Glomerular endothelial cell (primary cell): ENCODE measurements at places on chromosomes 11 and 22.

GRCh38 chr11:13169709-13170108 lies 107.9 kb upstream of the BMAL1 start:
- DNase-seq: no peak

GRCh38 chr11:86810288-86810687 lies 9.9 kb downstream of the PRSS23 start:
- DNase-seq: no peak

DNA sequence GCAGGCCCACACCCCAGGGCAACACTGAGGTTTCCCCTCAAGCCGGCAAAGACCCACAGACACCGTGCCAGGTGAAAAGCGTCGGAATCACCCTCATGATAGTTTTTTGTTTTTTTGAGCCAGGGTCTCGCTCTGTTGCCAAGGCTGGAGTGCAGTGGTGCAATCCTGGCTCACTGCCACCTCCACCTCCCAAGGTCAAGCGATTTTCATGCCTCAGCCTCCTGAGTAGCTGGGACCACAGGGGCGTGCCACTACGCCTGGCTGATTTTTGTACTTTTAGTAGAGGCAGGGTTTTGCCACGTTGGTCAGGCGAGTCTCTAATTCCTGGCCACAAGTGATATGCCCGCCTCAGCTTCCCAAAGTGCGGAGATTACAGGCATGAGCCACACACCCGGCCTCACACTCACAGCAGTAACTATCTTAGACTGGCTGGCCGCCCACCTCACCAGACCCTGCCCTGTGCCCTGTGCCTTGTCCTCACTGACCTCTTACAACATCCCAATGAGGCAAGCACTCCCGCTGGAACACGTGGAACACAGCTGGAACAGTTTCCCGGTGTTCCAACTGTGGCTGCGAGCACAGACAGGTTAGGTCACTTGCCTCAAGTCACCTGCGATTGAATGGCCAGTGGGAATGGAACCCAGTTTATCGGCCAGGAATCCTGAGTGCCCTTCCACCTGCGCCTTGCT lies 21.1 kb downstream of the LRRC10B start:
- no peak for DNase-seq

- no peak for DNase-seq
These were observed 313.1 kb downstream of the LRRC4C start for GRCh38 chr11:41146326-41146725.

DNA sequence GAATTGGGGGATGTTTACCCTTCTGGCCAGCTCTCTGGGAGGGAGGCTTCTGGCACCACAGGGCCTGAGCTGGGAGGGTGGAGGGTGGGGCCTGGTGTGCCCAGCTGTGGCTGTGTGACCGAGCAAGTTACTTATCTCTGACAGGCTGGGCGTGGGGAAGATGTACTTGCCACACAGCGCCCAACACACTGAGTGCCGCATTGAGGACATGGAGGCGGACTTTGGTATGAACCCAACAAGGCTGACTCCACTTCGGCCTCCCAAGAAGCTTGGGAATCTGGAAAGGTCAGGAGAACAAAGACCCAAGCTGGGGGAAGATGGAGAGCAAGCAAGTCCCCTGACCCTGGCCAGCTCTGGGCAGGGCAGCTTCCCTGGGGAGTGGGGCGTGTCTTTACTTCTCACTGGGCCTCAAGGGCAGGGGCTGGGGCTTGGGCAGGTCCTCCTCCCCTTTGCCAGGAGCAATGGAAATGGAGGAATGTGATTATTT lies 2.4 kb upstream of the MGAT3 start:
- no peak for DNase-seq

GRCh38 chr11:121591405-121592033 lies 138.8 kb upstream of the SORL1-AS1 start:
- DNase-seq: peak; percentile 39

DNA sequence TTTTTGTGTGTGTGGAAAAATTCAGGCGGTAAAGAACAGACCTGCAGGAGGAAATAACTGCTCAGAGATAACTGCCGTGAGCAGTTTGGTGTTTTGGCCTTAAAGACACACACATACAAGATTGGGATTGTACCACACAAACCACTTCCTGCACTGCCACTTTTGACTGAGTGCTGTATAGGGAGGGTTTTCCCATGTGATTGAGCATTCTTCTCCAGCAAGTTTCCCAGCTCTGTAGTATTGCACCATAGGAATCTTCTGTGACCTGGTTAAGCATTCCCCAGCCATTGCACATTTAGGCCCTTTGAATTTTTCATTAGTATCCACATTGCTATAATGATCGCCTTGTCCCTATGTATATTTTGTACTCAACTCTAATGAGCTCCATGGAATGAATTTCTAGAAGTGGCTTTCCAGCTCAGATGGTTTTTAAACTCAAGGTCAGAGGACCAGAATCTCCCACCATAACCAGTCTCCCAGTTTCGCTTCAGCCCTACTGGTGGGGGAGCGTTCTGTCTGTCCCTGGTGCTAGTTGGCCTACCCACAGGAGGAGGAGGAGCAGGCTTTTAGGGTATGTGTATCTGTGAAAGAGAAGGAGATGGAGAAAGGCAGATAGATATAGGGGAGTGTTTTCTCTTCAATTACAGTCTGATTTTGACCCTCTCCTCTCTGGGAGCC lies 9.3 kb downstream of the CD82 start:
- DNase-seq: no peak

GRCh38 chr22:35892192-35892591 lies 136.4 kb downstream of the RBFOX2 start:
- no peak for DNase-seq

DNA sequence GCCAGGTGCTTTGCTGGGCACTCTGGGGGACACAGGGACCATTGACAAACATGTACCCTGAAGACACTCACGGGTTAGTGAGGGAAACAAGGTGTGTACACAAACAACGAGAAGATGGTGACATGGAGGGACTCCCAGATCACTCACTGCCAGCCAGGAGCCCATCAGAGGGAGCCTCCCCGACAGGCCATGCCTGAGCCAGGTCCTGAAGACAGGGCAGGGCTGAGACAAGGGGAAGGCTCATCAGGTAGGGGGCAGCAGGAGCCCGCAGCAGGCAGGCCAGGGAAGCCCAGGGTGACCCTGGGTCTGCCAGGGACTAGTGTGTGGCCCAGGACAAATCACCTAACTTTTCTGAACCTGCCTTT lies 127.9 kb downstream of the BUD13 start:
- no peak for DNase-seq

DNA sequence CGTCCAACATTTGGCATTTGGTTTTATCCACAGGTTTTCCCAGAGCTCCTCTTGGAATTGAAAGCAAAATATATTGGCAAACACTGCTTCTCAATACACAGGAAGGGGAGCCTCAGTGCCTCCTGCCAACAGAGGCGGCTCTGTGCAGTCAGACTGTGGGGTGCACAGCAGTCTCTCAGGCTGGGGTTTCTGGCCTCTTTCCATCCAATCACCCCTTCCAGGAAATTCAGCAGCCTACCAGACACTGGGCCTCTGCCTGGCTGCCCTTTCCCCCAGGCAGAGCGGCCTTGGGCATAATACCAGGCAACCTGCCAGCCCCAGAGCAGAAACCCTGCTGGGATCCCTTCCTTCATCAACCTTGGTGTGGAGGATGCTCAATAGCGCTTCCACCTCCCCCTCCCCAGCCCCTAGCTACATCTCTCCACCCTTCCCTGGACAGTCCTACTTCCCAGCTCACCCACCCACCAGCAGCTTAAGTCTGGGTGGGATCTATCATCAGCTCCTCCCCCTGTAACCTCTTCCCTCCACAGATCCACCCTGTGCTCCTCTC lies 17.8 kb upstream of the RAPSN start:
- no peak for DNase-seq

DNA sequence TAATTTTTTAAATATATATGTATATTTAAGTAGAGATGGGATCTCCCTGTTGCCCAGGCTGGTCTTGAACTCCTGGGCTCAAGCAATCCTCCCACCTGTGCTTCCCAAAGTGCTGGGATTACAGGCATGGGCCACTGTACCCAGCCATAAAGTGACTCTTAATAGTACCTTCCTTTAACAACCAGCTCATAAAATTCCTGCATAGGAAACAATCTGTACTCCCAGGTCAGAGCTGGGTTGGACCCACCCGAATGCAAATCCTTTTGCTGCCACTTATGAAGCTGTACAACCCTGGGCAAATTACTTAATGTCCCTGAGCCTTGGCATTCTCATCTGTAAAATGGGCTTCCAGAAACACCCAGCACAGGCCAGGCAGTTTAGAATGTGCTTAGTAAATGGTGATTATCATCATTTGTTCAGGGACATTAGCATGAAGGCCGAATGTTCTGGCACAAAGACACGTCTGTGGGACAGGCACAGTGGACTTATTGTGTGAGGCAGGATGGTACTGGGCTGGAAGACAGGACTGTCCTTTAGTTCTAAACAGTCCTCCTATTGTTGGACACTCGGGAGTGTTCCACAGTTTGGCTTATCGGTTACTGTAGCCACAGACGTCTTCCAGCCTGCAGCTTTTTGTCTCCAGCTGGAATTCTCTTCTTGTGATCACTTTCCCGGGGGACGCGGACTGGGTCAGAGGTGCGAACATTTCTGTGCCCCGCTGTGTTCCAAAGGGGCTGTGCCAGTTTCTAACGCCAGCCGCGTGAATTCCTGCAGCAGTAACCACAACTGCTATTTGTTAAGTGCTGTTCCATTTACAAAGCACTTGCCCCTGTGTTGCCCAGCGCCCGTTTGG lies 6.0 kb downstream of the PDXP start:
- no peak for DNase-seq

DNA sequence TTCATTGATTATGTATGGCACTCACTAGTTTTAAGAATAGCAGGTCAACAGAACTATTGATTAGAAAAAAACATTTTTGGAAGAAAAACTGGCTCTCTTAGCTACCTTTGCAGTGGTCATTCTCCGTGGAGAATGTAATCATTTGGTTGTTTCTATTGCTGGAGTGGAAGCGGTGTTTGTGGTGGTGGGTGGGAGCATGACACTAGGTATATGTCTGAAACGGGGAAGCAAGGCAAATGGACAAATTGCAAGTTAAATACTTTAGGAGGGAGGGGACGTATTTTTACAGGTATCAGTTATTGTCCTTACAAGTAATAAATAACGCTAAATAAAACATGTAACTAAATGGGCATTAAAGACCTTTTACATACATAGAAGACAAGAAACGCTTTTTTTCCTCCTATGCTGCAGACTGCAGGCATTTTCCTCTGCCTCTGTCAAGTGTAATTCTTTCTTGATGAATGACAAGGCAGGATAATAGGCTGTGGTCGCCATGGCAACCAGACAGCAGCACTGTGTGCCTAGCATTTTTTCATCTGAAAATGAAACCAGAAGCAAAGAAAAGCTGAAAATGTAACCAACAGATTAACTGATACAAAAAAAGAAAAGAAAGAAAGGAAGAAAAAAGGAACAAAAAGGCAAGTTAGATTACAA lies 46.2 kb downstream of the BLID start:
- peak; percentile 83 for DNase-seq

DNA sequence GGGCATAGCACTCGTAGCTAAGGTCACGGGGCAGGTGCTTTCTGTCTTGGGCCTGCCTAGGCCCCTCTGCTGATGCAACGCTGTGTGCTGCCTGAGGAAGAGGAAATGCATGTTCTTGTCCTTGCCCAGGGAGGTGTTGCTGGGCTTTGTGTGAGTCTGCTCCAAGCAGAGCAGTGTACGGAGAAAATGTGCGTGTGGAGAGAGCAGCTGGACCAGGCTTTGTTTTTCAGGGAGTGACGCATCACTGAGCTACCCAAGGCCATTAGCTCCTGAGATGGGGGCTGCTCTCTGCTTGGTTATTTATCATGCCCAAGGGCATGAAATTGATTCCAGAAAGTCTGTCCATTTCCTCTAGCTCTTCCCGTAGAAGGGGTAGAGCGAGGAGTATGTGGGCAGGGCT lies 82.9 kb upstream of the THY1 start:
- DNase-seq: no peak

- no peak for DNase-seq
These were observed 63.7 kb downstream of the PRDM11 start for GRCh38 chr11:45209891-45210699.

- DNase-seq: no peak
These were observed 2.5 kb downstream of the CHST1 start for GRCh38 chr11:45662665-45663485.

DNA sequence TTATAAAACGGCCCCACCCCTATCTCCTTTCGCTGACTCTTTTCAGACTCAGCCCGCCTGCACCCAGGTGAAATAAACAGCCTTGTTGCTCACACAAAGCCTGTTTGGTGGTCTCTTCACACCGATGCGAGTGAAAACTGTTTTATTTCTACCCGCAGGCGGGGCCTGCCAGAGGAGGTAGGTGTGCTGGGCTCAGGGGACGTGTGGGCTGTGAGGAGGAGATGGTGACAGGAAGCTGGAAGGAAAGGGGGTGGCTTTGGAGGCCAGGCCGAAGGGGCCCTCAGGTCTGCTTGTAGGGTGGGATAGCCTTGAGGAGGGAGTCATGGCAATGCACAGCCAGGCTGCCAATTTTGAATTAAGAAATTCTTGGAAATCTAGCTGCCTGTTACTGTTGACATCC lies 21.3 kb upstream of the KRTAP5-7 start:
- DNase-seq: no peak

GRCh38 chr11:11731311-11732083 lies 109.7 kb upstream of the GALNT18 start:
- no peak for DNase-seq

GRCh38 chr11:94545264-94546161 lies 1.8 kb downstream of the FUT4 start:
- DNase-seq: no peak

GRCh38 chr11:77179681-77180080 lies 51.6 kb downstream of the MYO7A start:
- DNase-seq: no peak

- DNase-seq: no peak
These were observed 11.8 kb upstream of the TPST2 start for GRCh38 chr22:26601726-26602125.

GRCh38 chr22:26514419-26515161 lies 2.3 kb upstream of the TFIP11 start:
- no peak for DNase-seq

- no peak for DNase-seq
These were observed 21.3 kb downstream of the OR51F1 start for GRCh38 chr11:4748438-4748837.

DNA sequence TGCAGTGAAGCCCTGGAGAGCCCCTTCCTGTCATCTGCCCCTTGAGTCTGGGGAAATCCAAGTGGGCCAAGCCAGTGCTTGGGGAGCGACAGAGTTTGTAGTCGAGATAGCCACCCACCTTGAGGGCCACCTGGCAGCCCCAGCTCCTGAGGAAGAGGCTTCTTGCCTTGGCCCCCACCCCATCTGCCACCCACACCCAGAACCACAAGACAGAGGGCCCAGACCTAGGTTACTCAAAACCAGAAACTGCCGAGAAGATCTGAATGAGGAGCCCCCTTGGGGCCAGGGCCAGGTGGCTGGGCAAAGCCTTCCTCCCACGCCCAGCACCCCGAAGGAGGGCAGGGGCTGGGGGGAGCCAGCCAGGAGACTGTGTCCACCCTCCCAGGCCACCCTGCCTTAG lies 18.8 kb upstream of the PRR5 start:
- no peak for DNase-seq

- DNase-seq: peak; percentile 4
These were observed 71.4 kb upstream of the MPEG1 start for GRCh38 chr11:59283825-59284772.

- DNase-seq: no peak
These were observed 3.4 kb upstream of the P2RY6 start for GRCh38 chr11:73268671-73269271.
